H1 (cell line): ENCODE measurements at places on chromosomes 7 and 10. TPM values are rescaled to one million over a fixed set of nuclear protein-coding genes. Genes with fewer than 3 reads are reported as not detected.

The AOC1 gene
- total RNA-seq: 0.15 and 0.48 TPM in 2 replicates

DNA sequence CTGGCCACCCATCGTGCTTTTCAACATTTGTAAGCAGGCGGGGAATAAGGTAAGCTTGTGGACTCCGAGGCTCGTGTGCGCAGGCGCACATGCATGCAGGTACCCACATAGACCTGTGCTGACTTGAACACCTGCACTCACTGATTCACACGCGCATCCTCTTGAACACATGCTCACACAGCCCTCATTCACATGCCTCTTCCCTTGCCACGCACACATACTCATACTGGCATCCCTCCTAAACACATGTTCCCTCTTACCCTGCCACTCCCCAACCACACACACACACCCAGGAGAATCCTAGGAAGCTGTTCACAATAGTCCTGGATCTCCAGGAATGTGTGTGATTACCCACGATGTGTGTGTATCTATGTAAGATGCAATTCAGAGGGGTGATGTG lies 44.1 kb upstream of the LBX1 start:
- no peaks in the 10 kb centered on the region; the same call in none of the 2 replicates for H3K27me3 ChIP-seq
- no peak overlapping the region for H3K4me3 ChIP-seq
- no peak overlapping the region for H3K27ac ChIP-seq
- H3K4me1 ChIP-seq: peaks cover 4% of the 10 kb centered on the region
- DNase-seq: no peak
- no peaks in the 10 kb centered on the region for H3K36me3 ChIP-seq

- H3K4me3 ChIP-seq: no peak overlapping the region
- no peak for DNase-seq
- H3K36me3 ChIP-seq: no peaks in the 10 kb centered on the region
- H3K4me1 ChIP-seq: peaks cover 2% of the 10 kb centered on the region
These were observed 440.7 kb downstream of the PLXDC2 start for GRCh38 chr10:20256969-20257368.

The CPED1 gene
- 0.25 and 0.39 TPM in 2 replicates for total RNA-seq

The RARRES2 gene
- 254 and 264 TPM in 2 replicates for total RNA-seq

The GTF2I gene
- 311 and 316 TPM in 2 replicates for total RNA-seq

The NCF1 gene
- total RNA-seq: 0.47 TPM in 1 of 2 replicates, not detected in the other

The GFRA1 gene
- 2.0 TPM in 2 replicates for total RNA-seq

The HHEX gene
- total RNA-seq: 1.5 and 1.7 TPM in 2 replicates

- no peak overlapping the region for H3K27ac ChIP-seq
- H3K36me3 ChIP-seq: no peaks in the 10 kb centered on the region
- DNase-seq: no peak
- H3K27me3 ChIP-seq: no peaks in the 10 kb centered on the region
These were observed 107.3 kb upstream of the SGCE start for GRCh38 chr7:94763268-94763667.

DNA sequence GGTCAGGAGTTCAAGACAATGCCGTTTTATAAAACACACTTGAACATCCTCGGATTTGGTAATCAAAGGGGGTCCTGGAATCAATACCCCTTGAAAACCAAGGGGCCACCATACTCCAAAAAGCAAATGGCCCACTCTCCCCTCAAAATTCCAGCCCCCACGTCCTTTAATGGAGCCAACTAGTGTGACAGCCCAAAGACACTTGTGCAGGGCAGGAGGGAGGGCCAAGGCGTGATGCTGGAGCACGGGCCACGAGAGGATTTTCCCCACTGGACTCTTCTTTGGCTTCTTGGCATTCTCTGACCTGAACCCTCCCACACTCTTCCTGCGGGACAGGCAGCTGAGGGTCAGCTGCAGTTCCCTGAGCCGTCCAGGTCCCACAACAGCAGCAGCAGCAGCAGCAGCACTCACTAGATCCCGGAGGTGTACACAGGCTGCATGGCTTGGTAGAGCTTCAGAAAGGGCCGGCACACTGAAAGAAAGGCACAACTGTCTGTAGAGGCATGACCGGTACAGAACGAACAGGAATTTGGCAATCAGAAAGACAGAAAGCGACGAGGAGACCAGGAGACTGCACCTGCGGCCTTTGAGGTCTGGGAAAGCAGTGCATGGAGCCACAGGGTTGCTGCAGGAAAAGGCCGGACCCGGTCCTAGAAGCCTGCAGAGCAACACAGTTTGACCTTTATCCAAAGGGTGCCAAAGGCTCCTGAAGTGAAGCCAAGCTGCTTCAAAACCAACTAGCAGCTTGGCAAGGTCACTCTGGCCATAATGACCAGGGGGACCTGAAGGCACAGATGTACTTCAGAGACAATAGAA lies 168.2 kb downstream of the TNS3 start:
- no peak overlapping the region for H3K27ac ChIP-seq
- H3K27me3 ChIP-seq: no peaks in the 10 kb centered on the region
- H3K36me3 ChIP-seq: peaks cover 17% of the 10 kb centered on the region
- no peak for DNase-seq
- H3K4me1 ChIP-seq: no peaks in the 10 kb centered on the region
- no peak overlapping the region for H3K4me3 ChIP-seq

DNA sequence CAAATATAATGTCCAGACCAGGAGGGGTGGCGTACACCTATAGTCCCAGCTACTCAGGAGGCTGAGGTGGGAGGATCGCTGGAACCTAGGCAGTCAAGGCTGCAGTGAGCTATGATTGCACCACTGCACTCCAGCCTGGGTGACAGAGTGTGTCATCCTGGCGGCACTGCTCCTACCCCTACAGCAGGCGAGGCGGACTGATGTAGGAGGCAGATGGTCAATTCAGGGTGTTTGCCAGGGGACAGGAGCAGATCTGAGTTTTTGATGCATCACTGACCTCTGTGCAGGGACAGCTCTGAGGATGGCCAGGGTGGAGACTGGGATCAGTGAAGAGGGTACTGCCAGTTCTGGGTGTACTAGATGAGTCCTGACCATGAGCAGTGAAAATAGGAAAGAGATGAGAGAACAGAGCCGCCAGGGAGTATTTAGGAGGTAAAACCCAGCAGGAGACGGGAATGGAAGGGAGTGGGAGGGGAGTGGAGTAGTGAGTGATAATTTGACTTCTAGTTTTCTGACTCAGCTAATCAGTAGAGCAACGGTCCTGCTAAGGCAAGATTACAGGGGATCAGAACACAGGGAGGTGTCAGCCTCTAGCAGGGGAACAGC lies 75.3 kb downstream of the HIP1 start:
- no peaks in the 10 kb centered on the region for H3K36me3 ChIP-seq
- H3K4me1 ChIP-seq: no peaks in the 10 kb centered on the region; the same call in 1 of the 2 replicates

The UCMA gene
- total RNA-seq: 4.1 and 4.6 TPM in 2 replicates

GRCh38 chr7:107079212-107079940 lies 34.9 kb downstream of the PRKAR2B start:
- H3K4me1 ChIP-seq: no peaks in the 10 kb centered on the region
- no peaks in the 10 kb centered on the region for H3K27me3 ChIP-seq
- H3K4me3 ChIP-seq: no peak overlapping the region
- no peak for DNase-seq
- no peak overlapping the region for H3K27ac ChIP-seq

DNA sequence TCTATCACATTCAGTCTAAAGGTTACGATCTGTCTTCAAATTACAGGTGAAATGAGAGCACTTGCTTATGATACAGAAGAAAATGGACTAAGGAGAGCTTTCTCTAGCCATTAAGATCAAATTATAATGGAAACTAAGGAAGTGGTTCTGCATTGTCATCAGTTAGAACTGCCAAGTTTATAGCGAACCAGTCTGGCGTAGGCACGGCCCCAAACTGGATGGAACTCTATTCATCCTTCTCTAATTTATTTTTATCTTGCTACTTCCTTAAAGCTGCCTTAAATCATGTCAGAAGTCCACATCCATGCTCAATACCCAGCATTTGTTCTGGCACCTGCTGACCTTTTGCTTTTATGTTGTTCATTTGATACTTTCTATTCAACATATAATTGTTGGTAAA lies 63.7 kb upstream of the APBB1IP start:
- no peaks in the 10 kb centered on the region for H3K27me3 ChIP-seq
- no peak for DNase-seq
- H3K27ac ChIP-seq: no peak overlapping the region
- no peak overlapping the region for H3K4me3 ChIP-seq
